IMR-90 (cell line): ENCODE measurements at places on chromosomes 5 and 9. TPM values are rescaled to one million over a fixed set of nuclear protein-coding genes. Genes with fewer than 3 reads are reported as not detected.

GRCh38 chr9:2655411-2655901 lies 33.9 kb downstream of the VLDLR start:
- DNase-seq, result peak; percentile 96

Gene IL3
- not detected in 2 replicates for total RNA-seq

Gene LCN10
- total RNA-seq, result not detected in 2 replicates

DNA sequence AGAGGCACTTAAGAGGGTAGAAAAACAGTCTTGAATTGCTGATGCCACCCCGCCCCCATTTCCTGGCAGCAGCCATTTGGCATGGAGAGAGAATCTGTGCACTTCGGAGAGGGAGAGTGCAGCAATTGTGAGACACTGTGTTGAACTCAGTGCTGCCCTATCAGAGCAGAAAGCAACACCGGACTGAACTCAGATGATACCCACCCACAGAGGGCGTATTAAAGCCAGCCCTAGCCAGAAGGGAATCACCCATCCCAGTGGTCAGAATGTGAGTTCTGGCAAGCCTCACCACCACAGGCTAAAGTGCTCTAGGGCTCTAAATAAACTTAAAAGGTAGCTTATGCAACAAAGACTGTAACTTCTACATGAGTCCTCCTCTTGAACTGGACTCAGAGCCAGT lies 88.4 kb upstream of the RGS7BP start:
- no peak for DNase-seq

DNA sequence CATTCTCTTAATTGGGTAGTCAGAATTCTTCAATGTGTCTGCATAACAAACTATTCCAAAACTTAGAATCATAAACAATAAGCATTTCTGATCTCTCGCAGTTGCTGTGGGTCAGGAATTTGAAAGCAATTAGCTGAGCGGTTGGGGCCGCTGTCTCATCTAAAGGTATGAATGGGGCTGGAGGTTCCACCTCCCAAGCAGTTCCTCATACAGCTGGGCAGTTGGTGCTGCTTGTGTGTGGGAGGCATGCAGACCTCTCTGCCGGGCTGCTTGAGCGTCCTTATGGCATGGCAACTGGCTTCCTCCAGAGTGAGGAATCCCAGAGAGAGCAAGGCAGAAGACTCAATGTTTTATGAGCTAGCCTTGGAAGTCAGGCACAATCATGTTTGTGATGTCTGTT lies 30.2 kb upstream of the SEMA4D start:
- DNase-seq, result no peak

DNA sequence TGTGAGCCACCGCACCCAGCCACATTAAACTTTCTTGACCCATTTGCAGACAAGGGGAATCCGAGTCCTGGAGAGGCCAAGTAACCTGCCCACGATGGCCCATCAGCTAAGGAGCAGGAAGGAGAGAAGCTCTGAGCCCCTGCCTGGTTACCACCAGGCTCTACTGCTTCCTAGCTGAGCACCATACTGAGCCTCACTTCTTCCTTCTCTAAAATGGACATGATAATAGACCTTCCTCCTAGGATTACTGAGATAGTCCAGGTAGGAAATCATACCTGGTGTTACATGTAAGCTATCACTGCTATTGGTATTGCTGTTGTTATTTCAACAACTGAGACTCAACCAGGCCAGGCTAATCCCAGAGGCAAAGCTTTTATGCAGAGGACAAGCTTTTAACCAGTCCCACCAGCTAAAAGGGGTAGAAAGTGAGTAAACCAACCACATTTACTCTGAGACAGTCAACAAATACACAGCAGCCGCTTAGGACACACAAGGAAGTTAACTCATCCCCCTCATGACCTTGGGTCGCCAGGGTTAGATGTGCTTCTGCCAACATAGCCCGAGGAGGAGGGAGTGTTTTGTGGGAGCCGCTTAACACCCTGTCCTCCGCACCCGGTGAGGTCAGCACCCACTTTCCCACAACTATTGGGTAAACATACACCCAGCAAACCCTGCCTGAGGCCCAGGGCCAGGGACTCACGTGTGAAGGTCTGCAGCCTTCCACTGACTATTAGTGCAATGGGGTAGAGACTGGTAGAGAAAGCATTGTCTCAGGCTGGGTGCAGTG lies 20.6 kb upstream of the PTGES start:
- peak; percentile 81 for DNase-seq

GRCh38 chr5:5880077-5880763 lies 457.7 kb downstream of the ICE1 start:
- no peak for DNase-seq
